NCI-H2107 (cell line): ENCODE measurements at places on chromosomes 1 and 21.
A peak's percentile ranks its signal among the peaks of the same experiment; 100 is the strongest.

- DNase-seq = no peak
Observed at GRCh38 chr1:193356249-193356648, 169.8 kb upstream of the B3GALT2 start.

GRCh38 chr1:51570063-51570710, 46.7 kb upstream of the OSBPL9 start:
- DNase-seq = no peak

DNA sequence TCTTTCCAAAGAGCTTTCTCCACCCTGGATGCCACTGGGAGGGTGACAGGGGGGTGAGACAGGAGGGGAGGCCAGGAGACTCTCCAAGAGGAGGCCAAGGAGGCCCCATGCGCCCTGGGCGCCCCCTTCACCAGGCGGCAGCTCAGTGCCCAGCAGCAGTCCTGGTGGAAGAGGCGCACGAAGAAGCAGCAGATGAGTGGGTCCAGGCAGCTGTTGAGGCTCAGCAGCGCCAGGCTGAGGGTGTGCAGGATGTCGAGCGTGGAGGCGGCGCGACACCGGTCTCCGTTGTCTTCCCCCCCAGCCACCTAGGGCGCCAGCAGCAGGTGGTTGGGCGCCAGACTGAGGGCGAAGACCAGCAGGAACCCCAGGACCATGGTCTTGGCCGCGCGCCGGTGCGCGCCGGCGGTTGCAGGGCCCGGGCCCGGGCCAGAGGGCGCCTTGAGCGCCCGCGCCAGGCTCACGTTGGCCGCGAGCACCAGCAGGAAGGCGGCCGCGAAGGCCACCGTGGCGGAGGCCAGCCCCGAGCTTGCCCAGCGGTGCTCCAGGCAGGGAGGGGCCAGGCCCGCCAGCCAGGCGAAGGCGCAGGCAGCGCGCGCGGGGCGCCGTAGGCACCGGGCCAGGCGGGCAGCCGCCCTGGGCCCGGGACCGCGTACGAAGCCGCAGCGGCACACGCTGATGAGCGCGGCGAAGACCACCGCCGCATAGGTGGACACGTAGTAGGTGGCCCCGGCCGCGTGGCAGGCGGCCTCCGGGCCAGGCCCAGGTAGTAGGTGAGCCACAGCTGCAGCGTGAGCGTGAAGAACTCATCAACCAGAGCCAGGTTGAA, 8.6 kb downstream of the TMEM35B start:
- no peak for DNase-seq

- DNase-seq = no peak
Observed at GRCh38 chr1:88961647-88962275, 30.7 kb downstream of the KYAT3 start.

GRCh38 chr21:46325073-46325912, 1.3 kb downstream of the PCNT start:
- peak; percentile 45 for DNase-seq

DNA sequence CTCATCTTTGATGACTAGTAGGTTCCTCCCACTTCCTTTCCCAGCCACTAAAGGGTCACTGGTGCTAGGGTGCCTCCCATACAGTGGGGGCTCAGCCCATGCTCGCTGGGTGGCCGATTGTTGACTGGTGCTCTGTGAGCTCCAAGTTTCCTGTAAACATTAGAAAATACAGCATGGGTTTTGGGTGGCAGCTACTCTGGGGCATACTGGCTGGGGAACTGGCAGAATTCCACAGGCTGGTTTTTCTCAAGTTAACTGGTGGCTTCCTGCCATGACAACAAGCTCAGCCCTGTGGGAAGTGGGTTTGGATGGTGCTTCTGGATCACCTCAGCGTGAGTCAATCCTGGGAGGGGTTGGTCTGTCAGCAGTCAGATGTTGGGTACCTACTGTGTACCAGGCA, 28.7 kb upstream of the CRNN start:
- no peak for DNase-seq
